ENCODE measurements at places on chromosomes 2 and 18. TPM values are rescaled to one million over a fixed set of nuclear protein-coding genes. Genes with fewer than 3 reads are reported as not detected.
A peak's percentile ranks its signal among the peaks of the same experiment; 100 is the strongest.

The L3MBTL4 gene
- 0.19 TPM for total RNA-seq

The CCDC74B gene
- total RNA-seq: 1.3 TPM

The LINC00305 gene
- total RNA-seq: not detected

The ACVR1C gene
- total RNA-seq: 2.8 TPM

The DAW1 gene
- total RNA-seq: 0.24 TPM

The TCF7L1 gene
- total RNA-seq: not detected

The RAX gene
- total RNA-seq: not detected

The ANKRD29 gene
- not detected for total RNA-seq

The GALNT5 gene
- 0.17 TPM for total RNA-seq

The LRP1B gene
- not detected for total RNA-seq

The REG3G gene
- not detected for total RNA-seq

The UGT1A6 gene
- not detected for total RNA-seq

DNA sequence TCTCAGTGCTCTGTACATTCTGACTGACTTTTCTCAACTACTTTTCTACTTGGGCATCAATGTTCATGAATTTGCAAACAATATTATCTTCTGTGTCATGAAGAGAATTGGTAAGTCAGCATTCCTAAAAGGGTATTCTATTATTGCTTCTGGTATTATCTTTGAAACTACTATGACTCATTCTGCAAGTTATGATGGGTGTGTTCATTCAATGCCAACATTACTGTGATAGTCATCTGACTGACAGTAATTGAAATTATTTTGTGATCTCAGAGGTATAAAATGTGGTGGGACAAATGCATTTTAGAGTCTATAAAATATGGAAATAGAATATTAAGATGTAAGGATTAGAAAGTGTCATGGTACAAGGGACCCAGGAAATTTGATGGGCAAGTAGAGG is 736.0 kb upstream of the CELF4 start:
- ATAC-seq: no peak

DNA sequence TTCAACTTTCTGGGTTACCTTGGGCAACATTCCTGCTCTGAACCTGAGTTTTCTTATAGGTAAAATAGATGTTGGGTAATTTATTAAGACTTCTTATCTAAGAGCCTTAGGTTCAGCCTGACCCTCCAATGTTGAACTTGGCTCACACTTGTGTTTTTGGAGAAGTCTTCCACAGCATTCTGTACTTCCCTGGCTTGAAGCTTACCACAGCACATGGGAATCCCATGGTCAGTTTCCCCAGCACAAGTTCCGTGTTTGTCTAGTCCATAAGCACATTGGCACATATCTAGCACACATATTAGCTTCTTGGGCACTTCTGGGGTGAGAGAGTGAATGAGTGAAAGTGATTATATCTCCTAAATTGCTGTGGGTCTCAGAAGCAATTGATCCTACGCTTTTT is 782.5 kb upstream of the HS6ST1 start:
- no peak for ATAC-seq

DNA sequence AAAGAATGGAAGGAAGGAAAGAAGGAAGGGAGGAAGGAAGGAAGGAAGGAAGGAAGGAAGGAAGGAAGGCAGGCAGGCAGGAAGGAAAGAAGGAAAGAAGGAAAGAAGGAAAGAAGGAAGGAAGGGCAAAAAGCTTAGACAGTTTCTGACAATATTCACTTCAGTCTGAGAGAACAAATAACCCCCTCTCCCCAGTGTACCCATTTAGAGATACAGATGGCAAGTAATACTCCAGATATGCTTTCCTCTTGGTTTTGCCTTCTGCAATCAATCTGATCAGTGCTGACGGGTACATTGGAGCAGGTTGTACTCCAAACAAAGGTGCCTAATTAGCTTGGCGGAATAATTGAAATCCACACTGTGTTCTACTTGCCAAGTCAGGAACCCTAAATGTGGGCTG is 534.6 kb upstream of the TMEFF2 start:
- ATAC-seq: no peak

DNA sequence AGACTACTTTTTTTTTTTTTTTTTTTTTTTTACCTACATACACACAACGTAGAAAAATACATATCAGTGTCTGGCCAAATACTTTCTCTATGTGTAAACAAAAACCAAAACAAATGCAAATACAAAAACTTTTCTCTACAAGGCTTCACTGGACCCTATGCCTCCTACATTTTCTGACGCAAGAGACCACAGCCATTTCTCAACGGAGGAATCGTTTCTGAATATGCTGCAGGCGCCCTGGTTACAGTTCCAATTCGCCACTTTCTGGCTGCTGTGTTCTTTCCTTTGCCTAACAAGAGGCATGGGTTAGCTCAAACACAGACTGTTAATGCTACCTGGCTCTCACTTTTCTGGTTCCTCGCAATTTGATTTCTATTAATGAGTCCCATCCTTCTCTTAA is 96.4 kb downstream of the EPB41L3 start:
- no peak for ATAC-seq

DNA sequence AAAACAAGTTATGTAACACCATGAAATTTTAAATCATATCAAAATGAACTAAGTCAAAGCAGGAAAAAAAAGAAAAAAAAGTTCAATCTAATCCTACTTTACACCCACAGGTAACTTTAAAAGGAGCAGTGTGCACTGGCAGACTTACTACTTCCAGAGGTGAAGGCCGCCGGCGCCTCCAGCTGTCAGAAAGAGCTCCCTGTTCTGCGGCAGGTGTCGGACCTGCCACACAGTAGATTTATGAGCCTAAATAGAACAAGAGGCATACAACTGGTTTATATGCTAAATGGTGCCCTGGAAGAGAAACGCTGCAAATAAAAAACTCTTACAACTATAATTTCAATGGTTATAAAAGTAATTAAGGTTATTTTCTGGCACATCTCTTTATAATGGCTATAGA is 23.1 kb upstream of the PNO1 start:
- no peak for ATAC-seq

DNA sequence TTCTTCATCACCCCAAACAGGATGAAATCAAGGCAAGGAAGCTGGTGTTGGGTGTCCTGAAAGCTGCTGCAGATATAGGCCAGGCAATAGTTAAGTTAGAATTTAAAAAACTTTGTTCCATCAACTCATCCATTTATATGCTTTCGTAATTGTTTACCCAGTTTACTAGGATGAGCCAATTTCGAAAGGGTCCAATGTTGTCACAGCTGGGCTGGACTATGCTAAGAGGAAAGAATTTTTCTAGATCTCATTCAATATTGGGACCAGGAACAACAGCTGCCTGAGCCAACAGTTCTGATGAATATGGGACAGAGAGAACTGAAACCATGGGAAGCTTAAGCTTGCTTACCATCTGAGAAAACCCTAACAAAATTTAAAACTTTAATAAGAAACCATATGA is 21.6 kb upstream of the SP3 start:
- no peak for ATAC-seq

- ATAC-seq: no peak
These were observed 87.3 kb downstream of the LRRTM4 start for GRCh38 chr2:77434880-77435279.

- peak; percentile 21 for ATAC-seq
These were observed 250.0 kb downstream of the HRH4 start for GRCh38 chr18:24710474-24710873.

- no peak for ATAC-seq
These were observed 57.8 kb upstream of the NABP1 start for GRCh38 chr2:191620144-191620543.

GRCh38 chr2:68190991-68191731 is 33.5 kb downstream of the PNO1 start:
- peak; percentile 95 for ATAC-seq

DNA sequence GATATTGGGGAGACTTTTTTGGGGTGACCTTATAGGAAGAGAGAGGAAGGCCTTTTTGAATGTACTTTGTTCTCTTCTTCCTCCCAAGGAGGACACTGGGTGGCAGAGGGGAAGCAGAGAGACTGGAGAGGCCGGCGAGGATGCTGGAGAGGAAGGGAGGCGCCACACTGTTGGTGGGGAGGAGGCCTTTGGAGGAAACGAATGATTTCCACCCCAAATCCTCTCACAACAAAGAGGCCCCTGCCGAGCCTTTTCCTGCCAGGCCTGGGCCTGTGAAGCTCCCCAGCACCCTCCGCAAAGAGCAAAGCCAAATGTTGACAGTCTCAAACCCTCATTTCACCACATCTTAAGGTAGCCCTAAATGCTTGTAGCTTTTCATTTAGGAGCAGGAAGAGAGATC is 59.0 kb upstream of the UPP2 start:
- ATAC-seq: no peak

GRCh38 chr2:127176371-127177311 is 43.5 kb downstream of the CYP27C1 start:
- no peak for ATAC-seq

DNA sequence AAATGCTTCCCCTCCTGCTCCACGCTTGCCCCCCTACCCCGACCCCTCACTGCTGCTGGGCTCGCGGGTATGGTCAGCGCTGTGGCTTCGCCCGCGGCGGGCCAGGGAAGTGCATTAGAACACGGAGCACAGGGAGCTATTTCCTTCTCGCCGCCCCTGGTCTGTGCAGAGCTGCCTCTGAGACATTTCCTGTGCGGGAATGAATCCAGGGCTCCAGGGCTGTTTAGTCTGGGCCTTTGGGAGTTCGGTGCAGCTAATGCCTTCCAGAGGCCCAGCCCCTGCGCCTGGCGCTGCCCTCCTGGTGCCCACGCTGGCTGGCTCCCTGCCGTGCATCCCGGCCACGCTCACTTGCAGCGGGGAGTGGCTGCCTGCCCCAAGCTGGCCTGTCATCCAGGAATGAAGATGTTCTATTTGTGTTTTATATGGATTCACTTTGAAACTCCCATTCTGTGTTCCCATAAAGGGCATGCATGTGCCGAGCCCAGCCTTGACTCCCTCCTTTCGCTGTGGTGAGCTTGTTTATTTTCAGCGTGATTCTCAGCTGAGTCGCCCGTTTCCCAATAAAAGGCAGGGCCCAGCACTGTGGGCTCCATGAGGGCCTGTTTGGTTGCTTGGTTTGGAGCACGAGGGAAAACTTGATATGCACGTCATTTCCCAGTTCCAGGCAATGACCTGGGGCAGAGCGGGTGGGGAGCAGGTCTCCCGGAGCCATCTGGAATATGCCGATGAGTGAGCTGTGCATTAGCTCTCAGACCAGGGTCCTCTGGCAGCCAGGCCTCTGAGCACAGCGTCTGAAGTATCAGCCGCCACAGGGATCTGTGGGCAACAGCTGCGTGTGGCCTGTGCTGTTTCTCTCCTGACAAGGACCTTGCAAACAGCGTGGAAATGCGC is 42.7 kb downstream of the SH3RF3 start:
- no peak for ATAC-seq

DNA sequence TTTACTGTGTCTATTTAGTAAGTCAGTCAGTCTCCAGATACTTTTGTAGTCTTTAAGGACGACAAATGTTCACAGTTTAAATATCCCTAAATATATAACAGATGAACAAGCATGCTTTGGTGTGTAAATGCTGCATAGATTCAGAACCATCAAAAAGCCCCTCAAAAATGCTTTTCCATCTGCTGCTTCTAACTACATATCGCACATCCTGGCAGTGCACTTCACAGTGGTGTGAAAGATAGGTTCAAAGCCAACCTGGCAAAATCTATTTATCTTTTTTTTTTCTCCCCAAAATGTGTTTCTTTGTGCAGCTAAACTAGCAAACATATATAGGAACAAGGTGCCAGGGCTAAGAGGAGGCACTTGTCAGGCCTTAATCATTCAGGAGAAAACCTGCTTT is 753.8 kb downstream of the PLCL1 start:
- no peak for ATAC-seq

GRCh38 chr2:66252109-66252508 is 182.8 kb upstream of the MEIS1 start:
- no peak for ATAC-seq

DNA sequence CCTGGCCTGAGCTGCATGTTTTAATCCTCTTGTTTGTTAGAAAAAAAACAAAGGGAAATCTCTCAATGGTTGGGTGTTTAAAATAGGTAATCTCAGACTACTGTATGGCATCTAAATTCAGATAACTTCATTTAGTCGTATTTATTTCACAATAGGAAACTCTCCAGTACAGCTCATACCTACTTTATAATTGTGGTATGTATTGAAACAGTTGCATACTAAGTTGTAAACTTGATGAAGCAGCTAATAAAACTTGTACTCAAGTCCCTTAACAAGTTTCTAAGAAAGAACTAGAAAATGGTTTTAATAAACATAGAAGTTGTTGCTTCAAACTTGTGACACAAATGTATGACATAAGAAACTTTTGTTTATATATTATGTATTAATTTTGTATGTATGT is 334.5 kb downstream of the PTPRM start:
- no peak for ATAC-seq

DNA sequence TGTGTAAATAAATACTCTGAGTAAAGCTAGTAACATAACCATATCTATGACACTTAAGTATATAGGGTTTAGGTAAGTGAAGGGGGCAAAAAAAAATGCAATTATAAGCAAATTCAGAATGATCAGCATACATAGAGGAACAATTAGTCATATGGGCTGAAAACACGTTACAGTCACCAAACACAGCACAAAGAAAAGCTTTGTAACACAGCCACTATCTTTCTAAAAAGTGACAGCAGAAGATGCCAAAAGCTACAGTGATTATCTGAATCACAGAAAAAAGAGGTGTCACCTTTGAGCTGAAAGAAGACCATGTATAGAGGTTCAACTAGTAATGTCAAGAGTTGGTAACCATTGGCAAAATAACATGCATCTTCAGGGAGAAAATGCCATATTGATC is 115.5 kb downstream of the ERBB4 start:
- no peak for ATAC-seq

GRCh38 chr2:224847381-224847780 is 131.2 kb upstream of the CCDC195 start:
- ATAC-seq: no peak

GRCh38 chr18:36130039-36130831 is 536 bp downstream of the ELP2 start:
- peak; percentile 22 for ATAC-seq

DNA sequence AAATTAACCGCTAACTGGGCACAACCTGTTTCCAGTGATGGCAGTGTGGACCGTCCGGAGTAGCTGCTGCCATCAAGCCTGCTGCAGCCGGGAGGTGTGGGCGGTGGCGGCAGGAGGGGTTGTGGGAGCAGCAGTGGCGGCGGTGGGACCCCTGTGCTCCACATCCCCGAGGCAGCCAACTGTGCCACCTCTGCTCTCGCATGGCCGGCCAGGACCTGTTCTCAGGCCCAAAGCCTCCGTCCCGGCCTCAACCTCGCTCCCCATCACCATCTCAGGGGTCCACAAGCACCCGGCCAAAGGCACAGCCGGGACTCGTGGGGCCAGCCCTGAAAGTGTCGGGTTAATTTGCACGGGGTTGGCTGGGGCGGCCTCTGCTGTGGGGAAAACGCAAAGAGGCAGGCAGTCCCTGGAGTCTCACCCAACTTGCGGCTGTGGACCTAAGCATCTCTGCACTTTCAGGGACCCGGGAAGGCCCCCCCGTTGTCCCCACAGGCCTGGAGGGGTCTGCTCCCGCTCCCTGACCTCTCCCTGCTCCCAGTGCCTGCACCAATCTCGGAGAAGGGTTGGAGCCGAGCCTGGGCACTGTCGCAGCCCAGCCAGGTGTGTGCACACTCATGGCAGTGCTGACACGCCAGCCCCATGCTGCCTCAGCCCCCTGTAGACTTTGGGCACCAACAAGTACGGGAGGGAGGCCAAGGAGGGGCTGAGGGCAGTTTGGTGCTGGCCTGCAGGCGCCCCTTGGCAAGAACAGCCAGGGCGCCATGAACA is 44.4 kb upstream of the PEX13 start:
- no peak for ATAC-seq

GRCh38 chr18:50311650-50312049 is 24.2 kb upstream of the CXXC1 start:
- ATAC-seq: no peak

- peak; percentile 95 for ATAC-seq
These were observed at the start of gene NMUR1 for GRCh38 chr2:231530099-231531011. Gene NMUR1, minus strand, starts transcription at chr2:231530445. Its CDS starts 84 bp downstream, at chr2:231530361.

All from activated T-helper 17 cell treated with anti-CD3 and anti-CD28 coated beads, Interleukin-2, amount 50 U/mL, for 72 hours (primary cell).